Activated CD8-positive, alpha-beta memory T cell treated with anti-CD3 and anti-CD28 coated beads for 1 hour (primary cell): ENCODE measurements at places on chromosomes 13 and 19.

DNA sequence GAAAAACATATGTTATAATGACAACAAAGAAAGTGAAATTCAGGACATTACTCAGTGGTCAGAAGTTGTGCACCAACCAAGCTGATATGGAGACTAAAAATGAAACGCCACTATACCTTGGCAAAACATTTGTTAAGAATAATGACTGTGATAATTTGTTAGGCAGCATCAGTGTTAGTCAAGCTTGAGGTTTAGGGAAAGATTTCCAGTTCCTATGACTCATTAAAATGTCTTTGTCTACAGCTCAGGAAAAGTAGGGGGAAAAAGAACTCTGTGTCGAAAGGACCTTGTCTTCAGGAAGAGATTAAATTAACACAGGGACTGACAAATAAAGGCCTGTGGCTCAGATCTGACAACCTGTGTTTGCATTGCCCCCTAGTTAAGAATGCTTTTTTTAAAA lies 764.1 kb upstream of the SLITRK6 start:
- no peak for DNase-seq

DNA sequence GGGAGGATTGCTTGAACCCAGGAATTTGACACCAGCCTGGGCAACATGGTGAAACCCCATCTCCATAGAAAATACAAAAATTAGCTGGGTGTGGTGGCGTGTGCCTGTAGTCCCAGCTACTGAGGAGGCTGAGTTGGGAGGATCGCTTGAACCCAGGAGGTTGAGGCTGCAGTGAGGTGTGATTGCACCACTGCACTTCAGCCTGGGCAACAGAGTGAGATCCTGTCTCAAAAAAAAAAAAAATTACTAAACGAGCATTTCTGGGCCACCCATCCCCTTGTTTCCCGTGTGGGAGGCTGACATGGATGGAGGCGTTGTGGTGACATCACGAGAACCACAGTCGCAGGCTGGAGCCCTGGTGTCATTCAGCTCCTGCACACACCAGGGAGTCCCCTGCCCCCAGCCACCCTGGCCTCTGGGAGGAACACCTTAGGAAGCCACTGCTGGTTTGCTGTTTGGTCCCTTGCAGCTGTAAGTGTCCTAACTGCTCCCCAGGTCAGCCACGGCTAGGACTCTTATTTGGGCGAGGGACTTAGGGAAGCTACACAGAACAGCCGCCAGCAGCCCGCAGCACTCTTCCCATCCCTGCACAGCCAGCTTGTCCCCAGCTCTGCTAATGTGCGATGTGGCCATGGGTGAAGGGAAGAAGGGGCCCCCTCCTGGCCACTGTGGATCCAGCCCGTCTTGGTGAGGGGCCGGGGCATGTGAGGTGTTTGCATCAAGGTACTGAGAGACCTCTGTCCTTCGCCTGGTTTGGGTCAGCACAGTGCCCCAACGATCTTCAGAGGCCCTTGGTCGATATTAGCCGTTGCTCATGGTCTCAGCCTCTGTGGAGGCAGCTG lies 12.7 kb downstream of the NKPD1 start:
- DNase-seq = no peak

DNA sequence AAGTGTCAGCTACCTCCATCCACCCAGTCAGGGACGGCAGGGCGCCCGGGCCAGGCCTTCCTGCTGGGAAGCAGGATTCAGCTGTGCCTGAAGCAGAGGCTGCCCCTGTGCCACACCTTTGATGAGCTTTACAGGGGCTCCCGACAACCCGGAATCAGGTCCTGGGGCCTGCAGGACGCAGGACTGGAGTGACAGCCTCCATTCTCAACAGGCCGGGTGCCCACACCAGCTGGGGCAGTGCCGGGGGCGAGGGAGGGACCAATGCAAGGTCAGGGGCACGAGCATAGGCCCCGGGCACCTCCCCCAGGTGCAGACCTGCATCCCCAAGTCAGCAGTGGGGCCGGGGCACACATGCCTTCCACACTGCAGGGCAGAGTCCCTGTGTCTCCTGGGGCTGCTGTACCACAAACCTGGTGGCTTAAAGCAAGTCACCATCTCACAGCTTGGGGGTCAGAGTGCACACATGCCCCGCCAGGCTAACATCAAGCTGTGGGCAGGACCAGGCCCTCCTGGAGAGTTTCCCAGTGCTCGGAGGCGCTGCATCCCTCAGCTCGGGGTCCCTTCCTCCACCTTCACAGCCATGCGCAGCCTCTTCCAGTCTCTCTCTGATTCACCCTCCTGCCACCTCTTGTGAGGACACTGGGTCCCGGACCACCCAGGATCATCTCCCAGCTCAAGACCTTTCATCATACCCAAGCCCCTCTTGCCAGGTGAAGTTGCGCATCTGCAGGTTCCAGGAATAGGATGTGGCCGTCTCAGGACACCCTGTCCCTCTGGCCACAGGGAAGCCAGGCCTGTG lies 13.4 kb downstream of the UBXN6 start:
- no peak for DNase-seq

DNA sequence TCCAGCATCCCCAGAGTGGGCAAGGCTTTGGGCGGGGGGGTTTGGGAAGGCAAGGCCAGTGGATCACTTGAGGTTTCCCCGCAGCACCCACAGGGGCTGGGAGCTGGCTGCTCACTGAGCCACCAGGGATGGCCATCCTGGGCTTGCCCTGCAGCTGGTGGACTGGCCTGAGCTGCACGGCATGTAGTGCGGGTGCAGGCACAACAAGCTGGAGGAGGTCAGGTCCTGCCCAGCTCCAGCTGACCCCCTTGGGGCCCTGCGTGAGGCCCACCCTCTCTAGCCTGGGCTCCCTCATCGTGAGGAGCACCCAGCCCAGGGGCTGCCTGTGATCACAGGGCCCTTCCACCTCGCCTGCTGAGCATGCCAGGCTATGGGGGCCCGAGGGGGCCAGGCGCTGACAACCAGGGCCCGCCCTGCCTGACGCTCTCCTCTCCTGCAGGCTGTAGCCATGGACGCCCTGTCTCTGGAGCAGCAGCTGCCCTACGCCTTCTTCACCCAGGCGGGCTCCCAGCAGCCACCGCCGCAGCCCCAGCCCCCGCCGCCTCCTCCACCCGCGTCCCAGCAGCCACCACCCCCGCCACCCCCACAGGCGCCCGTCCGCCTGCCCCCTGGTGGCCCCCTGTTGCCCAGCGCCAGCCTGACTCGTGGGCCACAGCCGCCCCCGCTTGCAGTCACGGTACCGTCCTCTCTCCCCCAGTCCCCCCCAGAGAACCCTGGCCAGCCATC lies 22.9 kb downstream of the COMP start:
- no peak for DNase-seq

- no peak for DNase-seq
These were observed 27.1 kb upstream of the PARP4 start for GRCh38 chr13:24539500-24540165.

DNA sequence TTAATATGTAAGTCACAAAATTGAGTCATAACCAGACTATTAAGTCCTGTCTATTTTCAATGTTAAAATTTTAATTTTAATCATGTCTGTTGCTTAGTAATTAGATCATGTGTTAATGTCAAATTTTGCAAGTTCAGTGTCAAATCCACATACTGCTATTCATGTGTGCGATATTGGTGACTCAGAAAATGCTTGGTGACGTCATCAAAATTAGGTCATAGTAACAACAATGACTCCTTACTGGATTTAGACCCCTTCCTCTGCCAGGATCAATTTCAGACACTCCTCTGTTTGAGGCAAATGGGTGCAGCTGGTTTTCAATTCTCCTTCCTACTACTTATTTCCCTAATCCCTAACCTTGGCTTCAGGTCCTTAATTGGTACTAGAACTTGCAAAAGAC lies 1394.3 kb upstream of the SLC10A2 start:
- DNase-seq = no peak

DNA sequence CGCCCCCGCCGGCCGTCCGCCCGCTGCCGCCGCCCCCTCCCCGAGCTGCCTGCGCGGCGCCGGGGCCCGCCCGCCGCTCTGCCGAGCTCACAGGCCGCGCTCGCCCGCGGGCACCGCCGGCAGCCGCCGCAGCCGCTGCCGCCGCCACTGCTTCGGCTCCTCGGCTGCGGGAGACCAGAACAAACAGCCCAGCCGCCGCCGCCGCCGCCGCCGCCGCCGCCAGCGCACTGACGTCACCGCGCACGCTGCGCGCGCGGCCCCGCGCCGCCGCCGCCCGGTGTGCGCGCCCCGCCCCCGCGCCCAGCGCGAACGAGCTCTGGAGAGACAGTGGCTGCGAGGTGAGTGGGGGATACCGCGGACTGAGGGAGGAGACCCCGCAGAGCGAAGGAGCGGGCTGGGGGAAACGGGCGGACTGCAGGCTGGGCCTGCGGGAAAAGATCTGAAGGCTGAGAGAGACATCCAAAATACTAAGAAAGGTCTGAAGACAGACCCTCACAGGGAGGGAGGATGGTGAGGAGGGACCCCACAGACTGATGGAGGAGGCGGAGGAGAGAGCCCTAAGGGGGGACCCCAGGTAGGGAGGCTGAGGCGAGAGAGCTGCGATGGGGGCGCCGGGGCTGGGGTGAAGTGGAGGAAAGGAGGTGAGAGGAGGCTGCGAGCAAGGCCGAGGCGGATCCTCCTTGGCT lies at the start of gene BRD4:
BRD4 (minus strand) TSS at position 229 of the 686 bp plus-strand sequence. CDS start 59,440 bp downstream, outside the sequence.
- DNase-seq = peak; percentile 29

GRCh38 chr13:24180750-24181377 lies 20.3 kb downstream of the SPATA13 start:
- DNase-seq = no peak

GRCh38 chr19:2676823-2677222 lies 25.7 kb downstream of the GNG7 start:
- no peak for DNase-seq

GRCh38 chr13:44710576-44710975 lies 134.4 kb upstream of the TSC22D1 start:
- DNase-seq = no peak

GRCh38 chr19:13987101-13987890 lies 18.8 kb downstream of the RFX1 start:
- DNase-seq = no peak

DNA sequence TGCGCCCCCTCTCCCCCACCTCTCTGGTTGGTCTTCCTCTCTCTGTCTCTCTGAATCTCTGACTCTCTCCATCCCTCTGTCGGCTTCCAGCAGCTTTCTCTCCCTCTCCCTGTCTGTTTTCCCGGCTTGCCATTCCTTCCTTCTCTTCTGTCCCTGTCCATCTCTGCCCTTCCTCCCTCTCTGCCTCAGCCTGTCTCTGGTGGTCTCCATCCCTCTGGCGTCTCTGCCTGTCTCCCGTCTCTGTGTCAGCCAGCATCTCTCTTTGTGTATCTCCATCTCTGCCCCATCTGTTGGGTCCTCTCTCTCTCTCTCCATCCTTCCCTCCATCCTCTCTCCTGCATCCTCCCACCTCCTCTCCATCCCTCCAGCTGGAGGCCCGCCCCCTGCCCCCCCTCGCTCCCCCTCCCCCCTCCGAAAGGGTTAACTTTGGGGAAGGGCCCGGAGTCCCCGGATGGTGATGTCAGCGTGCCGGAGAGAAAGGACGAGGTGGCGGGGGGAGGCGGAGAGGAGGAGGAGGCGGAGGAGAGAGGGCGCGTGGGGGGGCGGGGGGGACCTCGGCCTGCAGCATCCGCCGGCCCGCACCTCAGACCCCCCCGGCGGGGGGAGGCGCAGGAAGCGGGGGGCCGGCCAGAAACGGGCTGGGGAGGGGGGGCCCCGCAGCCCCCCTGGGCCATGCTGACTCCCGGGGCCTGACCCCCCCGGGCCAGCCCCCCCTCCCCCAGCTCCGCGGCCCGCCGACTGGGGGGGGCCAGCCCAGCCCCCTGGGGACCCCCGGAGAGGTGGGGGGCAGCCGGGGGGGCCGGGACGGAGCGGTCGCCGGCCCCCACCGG lies at the start of gene BRSK1:
BRSK1 (plus strand) TSS at position 450 of the 830 bp plus-strand sequence. CDS start 446 bp downstream, outside the sequence.
- no peak for DNase-seq

GRCh38 chr19:29878973-29879654 lies 62.9 kb upstream of the URI1 start:
- no peak for DNase-seq

GRCh38 chr13:40661875-40662665 lies 4.4 kb downstream of the FOXO1 start:
- DNase-seq = no peak

DNA sequence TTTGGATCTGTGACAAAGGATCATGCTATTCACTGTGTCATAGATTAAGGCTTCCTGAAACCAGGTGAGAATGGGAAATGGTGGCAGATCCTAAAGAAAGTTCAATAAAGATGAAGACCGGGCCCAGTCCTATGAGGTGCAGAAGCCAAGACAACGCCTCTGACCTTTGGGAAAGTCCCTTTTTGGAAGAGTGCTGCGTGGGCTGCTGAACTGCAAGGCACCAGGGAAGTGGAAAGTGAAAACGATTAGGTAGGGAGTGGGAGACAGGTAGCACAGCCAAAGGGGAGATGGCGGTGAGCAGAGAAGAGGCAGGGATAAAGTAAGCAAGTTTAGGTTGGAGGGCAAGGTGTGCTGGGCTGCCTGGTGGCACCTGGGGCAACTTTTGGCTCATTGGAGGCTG lies 16.3 kb downstream of the MBNL2 start:
- no peak for DNase-seq

GRCh38 chr19:10603084-10603872 lies 16.2 kb upstream of the AP1M2 start:
- DNase-seq = peak; percentile 72

DNA sequence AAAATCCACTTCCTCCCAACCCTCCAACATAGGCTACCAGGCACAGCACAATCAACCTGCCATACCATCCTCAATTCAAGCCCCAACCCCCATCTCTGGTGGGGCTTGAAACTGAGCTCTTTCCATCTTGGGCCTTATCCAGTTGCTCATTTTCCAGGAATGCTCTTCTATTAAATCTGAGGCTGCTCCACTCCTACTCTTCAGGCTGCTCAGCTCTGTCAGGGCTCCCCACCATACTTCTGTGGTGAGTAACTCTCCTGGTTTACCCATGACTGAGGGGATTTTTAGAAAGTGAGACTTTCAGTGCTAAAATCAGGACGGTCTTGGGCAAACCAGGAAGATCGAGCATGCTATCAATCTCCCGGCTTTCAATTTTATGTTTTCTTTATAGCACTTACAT lies 512.8 kb downstream of the LMO7 start:
- no peak for DNase-seq

DNA sequence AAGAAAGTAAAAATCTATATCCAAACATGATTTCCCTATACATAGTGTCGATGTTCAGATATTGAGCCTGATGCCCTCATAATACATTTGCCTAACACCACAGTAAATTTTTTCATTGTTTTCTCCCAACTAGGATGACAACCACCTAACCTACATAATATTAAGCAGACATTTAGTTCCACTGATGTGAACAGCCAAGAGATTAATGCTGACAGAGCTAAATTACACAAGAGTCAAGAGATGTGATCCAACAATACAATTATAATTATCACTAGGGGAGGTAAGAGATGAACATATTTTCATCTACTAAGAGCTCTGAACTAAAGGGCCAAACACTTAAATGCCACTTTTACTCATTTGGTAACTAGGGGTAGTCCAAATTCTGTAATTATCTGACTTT lies 145.9 kb downstream of the DACH1 start:
- DNase-seq = no peak

GRCh38 chr19:19171821-19172532 lies 1.9 kb upstream of the MEF2B start:
- no peak for DNase-seq

- no peak for DNase-seq
These were observed 22.5 kb downstream of the C19orf44 start for GRCh38 chr19:16518483-16519229.

- no peak for DNase-seq
These were observed 71.5 kb downstream of the DNAJC15 start for GRCh38 chr13:43094901-43095300.
